CD8-positive, alpha-beta memory T cell (primary cell): ENCODE measurements at places on chromosomes 5 and 9.

- DNase-seq: no peak
Observed at GRCh38 chr9:74644023-74644422, 146.9 kb downstream of the RORB start.

- DNase-seq: no peak
Observed at GRCh38 chr5:146890731-146891440, 12.3 kb upstream of the PPP2R2B start.

- no peak for DNase-seq
Observed at GRCh38 chr5:55481293-55481855, 53.4 kb downstream of the PLPP1 start.

DNA sequence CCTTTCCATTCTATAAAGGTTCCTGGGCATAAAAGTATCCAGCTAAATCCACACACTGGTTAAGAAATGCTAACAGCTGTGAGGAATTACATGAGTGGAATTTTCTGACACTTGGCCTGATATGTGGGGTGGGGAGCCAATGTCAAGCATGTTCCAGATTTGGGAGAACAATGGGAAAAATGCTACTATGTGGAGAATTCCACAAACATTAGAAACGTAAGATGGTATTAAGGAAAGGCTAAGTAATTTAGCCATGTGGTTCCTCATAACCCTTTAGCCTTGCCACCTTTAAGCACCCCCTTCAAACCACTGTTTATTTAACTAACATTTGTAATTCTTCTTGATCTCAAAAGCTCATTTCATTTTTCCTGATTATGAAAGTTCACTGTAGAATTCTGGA lies 149.2 kb downstream of the GNA14 start:
- DNase-seq: no peak

DNA sequence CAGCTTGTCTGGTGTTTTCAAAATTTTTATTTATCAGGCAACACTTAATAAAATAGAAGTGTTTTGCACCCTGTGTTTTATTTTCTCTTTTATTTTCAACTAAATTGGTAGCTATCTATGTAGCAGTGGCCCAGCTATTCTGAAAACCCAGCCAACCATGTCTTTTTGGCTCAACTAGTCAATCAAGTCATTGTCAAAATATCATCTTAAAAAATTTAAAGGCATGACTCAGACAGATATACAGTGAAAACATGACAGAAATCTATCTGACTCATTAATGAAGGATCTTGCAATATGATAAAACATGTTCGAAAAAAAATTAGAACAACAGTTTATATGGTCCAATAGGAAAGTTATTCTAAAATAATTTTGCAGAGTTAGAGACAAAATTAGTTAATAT lies 75.1 kb downstream of the HSD17B4 start:
- no peak for DNase-seq

DNA sequence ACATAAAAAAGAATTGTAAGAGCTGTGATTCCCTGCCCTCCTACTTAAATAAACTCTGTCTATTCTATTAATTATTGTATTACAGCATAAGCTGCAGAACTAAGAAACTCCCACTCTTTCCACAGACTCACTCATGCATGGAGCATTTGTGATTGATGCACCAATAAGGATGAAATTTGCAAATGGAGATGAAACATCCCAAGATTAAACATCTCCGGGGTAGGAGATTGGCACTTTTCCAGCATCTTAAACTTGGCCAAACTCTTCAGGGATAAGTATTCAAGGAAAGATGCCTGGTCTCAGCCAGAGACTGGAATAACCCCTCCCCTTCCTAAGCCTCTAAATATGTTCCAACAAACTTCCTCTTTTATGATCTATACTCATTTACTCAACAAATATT lies 472.0 kb downstream of the ACTL7B start:
- DNase-seq: no peak

DNA sequence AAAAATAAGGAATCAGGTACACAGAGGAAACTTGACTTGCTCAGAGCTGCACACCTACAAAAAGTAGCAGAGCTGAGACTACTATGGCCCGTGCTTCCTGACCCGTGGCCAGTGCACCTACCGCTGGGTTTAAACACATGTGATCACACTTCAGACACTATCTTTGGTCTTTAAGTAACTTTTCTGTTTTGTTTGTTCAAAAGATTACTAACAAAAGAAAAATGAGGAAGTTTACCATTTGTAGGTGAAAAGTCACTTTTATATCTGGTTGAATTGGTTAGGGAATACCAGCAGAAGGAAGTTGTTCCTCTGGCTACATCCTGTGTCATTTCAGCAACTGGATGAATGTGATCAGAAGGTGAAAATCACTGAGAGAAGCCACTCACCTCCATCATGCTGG lies 6.5 kb upstream of the SYK start:
- DNase-seq: no peak

GRCh38 chr5:87242242-87242641 lies 25.4 kb upstream of the RASA1 start:
- DNase-seq: no peak

- DNase-seq: no peak
Observed at GRCh38 chr9:131633491-131634031, 88.2 kb downstream of the PRRT1B start.

GRCh38 chr9:69646810-69647209 lies 25.4 kb downstream of the APBA1 start:
- DNase-seq: no peak

DNA sequence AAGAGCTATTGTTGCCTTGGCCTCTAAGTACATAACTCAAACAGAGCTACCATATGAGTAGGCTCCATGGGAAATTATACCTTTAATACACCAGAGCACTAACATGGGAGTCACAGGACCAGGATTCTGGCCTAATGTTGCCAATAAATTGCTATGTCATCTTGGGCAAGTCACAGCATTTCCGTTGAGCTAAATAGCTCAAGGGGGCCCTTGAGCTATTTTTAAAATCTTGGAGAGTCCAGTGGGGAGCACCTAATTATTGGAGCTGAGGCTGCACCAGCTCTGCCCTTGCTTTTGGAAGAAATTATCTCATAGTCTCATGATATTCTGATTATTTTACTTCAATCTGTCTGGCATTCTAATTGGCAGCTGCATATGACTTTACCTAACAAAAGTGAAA lies 350.8 kb downstream of the ENC1 start:
- DNase-seq: no peak

- DNase-seq: no peak
Observed at GRCh38 chr5:52748590-52748989, 39.1 kb upstream of the ITGA1 start.

DNA sequence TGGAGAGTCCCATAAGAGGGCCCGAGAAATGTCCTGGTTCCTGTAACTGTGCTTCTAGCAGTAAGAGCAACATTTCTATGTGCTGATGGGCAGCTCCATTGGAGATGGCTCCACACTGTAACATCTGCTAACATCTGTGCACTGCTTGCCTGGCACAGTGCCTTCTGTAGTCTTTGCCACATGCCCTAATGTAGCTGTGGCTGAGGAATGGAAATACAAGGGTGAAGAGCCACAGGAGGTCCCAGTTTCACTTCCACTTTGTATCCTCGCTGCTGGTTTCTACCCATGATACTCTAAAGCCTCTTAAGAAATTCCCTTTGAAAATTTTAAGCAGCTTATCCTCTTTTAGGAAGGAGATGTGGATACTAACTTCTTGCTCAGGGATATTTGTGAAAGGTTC lies 97.4 kb downstream of the HOMER1 start:
- no peak for DNase-seq

GRCh38 chr9:134039386-134040175 lies 14.3 kb downstream of the BRD3OS start:
- DNase-seq: no peak

DNA sequence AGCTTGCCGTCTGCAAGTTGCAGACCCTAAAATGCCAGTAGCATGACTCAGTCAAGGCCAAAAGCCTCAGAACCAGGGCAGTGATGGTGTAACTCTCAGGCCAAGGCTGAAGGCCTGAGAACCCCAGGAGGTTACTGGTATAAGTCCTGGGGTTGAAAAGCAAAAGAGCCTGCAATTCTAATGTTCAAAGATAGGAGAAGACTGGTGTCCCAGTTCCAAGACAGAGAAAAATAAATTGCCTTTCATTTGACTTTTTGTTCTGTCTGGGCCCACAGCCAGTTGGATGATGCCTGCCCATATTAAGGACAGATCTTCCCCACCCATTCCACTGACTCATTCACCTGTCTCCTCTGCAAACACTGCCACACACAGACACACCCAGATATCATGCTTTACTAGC lies 673.2 kb downstream of the CDH18 start:
- no peak for DNase-seq

- DNase-seq: no peak
Observed at GRCh38 chr9:114888607-114889006, 41.8 kb downstream of the TNFSF8 start.

DNA sequence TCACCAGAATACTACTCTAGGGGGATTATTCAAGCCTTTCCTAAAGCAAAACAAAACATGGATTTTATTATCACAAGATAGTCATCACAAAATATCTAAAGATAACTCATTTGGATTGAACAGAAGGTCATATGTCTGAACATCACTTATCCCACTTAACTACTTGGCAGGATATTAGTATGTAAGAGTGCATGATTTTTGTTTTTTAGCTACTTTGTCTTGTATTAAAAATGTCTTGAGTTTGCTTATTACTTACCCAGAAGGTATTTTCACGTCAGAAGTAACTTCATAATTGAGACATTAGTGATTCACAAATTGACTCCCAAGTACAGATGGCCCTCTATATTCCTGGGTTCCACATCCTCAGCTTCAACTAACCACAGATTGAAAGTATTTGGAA lies 113.8 kb downstream of the TLE4 start:
- DNase-seq: no peak

GRCh38 chr9:71937898-71938297 lies 26.5 kb downstream of the C9orf85 start:
- DNase-seq: no peak

DNA sequence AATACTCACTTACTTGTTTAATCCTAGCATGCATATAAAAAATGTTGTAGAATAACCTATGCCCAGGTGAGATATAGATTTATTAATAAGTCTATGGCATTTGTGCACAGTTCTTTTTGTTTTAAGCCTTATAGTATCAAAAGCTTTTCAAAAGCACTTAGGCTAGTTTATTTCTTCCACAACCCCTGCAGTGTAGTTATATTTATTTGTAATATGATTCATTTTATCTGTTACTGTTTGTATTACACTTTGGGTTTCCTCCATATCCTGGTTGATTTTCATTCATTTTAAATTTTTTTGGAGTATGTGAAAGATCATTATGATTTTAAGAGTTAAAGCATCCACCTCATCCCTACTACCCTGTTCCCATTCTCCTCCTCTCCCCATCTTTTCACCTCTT lies 18.8 kb upstream of the ARHGEF28 start:
- DNase-seq: no peak

GRCh38 chr5:110809006-110809405 lies 70.2 kb downstream of the SLC25A46 start:
- no peak for DNase-seq

DNA sequence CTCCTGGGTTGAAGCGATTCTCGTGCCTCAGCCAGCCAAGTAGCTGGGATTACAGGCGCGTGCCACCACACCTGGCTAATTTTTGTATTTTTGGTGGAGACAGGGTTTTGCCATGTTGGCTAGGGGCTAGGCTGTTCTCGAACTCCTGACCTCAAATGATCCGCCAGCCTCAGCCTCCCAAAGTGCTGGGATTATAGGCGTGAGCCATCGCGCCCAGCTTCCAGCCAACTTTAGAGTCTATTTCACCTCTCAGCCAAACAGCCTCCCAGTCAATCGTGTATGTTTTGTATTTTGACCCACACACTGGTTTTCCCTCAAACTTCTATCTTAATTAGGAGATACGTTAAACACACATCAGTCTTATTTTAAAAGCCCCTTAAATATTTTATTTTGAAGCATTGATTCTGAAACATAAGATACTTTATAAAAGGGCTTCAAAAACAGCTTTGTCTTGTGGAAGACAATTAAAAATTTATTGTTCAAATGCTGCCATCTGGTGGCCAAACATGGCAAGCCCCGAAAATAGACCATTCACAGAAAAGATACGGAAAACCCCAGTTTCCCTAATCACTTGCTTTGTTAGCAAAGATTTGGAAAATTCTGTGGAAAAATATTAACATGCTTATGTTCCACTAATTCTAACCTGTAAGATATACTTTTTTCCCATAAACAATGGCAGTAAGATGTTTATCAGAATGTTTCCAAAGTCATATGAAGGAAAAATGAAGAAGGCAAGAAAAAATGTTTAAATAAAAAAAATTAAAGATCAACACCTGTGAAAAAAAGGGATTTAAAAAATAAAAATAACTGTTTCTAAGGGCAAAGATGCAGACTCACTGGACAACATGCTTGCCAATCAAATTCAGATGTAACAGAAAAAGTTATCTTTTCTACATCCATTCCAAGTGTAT lies 33.1 kb downstream of the APTX start:
- DNase-seq: peak; percentile 67

GRCh38 chr5:29547236-29547865 lies 1646.1 kb upstream of the CDH6 start:
- no peak for DNase-seq

DNA sequence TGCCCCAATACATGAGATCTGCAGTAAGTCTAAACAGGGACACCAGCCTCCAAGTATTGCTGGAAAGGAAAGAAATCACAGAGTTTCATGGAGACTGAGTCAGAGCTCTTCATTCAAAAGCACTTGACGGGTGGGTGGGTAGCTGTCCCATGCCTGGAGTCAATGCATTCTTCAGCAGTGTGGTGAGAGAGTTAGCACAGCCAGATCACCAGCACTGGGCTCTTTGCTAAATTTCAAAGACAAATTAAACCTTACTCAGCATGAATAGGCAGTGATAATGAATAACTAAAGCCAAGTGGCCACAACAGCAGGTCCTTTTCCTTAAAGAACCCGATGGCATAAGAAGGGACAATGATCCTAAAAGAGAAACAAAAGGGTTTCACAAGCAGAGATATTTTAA lies 192.4 kb downstream of the ACTL7B start:
- DNase-seq: no peak

DNA sequence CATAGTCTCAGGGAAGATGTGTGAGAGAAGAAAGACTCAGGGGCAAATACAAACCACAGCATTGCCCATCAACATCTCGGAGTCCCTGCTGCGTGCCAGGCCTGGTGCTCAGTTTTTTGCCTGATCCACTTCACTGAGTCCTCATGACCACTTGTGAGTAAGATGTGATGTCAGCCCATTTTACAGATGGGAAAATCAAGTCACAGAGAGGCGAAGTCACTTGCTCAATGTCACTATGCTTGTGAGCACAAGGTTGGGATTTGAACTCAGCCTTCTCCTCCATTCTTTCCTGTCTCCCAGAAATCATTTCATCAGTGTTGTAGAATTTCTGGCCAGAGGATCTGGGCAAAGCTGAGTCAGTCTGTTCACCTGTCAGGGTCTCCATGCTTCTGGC lies 34.6 kb upstream of the PSD2 start:
- no peak for DNase-seq

- no peak for DNase-seq
Observed at GRCh38 chr9:72338631-72339030, 26.4 kb downstream of the ZFAND5 start.

GRCh38 chr9:6525326-6526045 lies 112.5 kb downstream of the UHRF2 start:
- no peak for DNase-seq

GRCh38 chr5:75729321-75729720 lies 12.1 kb upstream of the POC5 start:
- DNase-seq: no peak
